ENCODE measurements at places on chromosomes 2 and 18.

- DNase-seq, result no peak
Measured at GRCh38 chr18:68219872-68220271, 495.0 kb downstream of the TMX3 start.

- no peak for DNase-seq
Measured at GRCh38 chr2:114442510-114442909, at the start of gene DPP10. DPP10 (plus strand) TSS chr2:114442641.

- DNase-seq, result no peak
Measured at GRCh38 chr2:240324312-240325015, 111.0 kb upstream of the GPC1 start.

- DNase-seq, result no peak
Measured at GRCh38 chr2:172087207-172087779, 2.0 kb downstream of the DLX1 start.

DNA sequence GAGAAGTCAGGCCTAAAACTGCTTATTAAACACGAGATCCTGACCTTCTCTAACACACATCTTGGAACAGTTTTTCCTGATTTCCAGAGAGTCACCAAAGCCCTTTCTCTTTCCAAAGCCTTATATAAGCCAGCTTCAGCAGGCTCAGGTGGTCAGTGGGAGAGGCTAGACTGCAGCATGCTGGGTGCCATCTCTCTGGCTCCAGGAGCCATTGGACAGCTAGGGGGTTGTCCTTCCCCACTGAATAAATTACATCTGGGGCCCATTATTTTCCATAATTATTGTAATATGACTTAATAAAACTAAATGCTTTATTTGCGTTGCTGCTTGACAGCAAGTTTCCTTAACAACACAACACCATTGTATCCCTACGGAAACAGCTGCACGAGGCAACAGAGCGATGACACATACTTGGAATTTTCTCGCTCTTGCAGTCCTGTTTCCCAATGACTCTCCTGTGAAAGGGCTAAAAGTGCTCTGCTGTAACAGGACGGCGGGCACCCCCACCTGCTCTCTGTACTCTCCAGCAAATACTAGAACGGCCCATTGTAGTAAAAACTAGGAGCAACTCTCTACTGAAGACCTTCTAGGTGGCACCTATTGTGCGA lies 160.6 kb downstream of the RNF144A start:
- no peak for DNase-seq

- no peak for DNase-seq
Measured at GRCh38 chr2:95315801-95316411, 18.8 kb downstream of the KCNIP3 start.

GRCh38 chr2:64500549-64500948 lies 23.6 kb upstream of the AFTPH start:
- DNase-seq, result no peak

DNA sequence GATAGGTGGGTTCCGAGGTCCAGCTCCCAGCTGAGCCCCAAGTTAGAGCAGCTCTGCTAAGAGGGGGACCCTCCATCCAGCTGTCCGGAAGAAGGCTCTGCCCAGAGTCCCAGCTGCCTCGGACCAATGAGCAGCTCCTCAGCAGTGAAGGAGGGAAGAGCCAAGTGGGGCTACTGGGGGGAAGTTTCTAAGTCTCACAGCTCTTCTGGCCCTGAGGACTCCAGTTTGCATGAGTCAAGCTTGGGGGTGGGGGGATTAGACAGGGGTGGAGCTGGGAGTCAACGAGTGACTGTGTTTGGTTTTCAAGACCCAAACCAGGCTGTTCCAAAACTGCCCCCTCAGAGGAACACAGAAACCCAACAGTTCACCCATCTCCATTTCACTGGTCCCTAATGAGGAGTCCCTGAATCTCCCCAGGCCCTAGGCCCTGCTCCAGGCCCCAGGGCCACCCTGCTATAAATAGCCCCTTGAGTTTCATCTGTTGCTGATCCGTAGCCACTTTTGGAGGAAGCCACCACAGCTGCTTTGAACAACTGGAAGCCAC lies 100.9 kb downstream of the TNS1 start:
- DNase-seq, result no peak

DNA sequence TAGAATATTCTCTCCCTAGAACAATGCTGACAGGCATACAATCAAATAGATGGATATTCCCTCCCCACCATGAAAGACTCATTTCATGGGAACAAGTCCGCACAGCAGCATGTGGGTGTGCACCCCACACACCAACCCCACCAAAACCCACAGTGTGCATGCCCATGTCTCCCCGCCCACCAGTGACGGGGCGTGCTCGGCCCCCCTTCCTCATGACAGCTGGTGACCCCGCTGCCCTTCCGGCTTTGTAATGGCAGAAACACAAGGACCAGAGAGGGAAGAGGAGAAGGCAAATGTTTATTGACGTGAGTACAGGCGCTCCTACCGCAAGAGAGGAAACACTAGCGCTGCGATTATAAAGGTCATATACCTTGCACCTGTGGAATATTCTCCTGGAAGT lies 30.8 kb upstream of the ODC1 start:
- DNase-seq, result peak; percentile 17

GRCh38 chr2:195659114-195659513 lies 2.1 kb downstream of the SLC39A10 start:
- no peak for DNase-seq

DNA sequence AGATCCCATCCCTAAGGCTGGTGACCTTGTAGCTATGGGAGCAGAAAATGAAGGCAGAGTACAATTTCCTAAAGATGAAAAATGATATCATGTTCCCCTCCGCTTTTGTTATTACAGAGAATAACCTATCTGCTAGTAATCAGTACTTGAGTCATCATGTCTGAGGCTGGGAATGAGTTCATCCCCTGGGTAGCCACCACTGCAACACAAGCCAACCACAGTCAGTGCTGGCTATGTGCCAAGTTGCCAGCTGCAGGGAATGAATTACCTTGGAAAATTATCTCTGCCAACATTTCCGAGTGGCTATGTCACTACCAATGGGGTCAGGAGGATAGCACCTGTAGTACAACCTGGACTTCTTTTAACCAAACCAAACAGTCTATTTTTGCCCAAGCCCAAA lies 1094.7 kb upstream of the DDX18 start:
- no peak for DNase-seq

DNA sequence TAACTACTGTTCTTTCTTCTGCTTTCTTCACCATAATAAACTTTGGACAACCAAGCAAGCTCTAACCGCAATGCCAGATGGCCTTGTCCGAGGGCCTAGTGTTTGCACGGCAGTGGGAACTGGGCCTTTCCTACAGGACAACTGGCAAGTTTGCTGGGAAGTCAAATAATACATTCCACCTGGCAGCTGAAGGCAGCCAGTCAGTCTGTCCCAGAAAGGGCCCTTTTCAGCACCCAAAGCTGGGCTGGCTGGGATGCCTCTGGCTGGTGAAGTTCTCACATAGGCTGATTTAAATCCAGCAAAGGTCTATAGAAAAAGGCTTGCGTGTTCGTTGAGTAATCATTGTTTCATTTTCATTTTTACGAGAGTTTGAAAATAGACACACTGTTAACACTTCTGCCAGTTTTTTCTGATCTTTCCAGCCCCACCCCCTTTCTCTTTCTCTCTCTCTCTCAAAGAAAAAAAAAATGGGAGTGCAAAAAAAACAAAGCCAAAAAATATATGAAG lies 110.0 kb upstream of the EPAS1 start:
- no peak for DNase-seq

DNA sequence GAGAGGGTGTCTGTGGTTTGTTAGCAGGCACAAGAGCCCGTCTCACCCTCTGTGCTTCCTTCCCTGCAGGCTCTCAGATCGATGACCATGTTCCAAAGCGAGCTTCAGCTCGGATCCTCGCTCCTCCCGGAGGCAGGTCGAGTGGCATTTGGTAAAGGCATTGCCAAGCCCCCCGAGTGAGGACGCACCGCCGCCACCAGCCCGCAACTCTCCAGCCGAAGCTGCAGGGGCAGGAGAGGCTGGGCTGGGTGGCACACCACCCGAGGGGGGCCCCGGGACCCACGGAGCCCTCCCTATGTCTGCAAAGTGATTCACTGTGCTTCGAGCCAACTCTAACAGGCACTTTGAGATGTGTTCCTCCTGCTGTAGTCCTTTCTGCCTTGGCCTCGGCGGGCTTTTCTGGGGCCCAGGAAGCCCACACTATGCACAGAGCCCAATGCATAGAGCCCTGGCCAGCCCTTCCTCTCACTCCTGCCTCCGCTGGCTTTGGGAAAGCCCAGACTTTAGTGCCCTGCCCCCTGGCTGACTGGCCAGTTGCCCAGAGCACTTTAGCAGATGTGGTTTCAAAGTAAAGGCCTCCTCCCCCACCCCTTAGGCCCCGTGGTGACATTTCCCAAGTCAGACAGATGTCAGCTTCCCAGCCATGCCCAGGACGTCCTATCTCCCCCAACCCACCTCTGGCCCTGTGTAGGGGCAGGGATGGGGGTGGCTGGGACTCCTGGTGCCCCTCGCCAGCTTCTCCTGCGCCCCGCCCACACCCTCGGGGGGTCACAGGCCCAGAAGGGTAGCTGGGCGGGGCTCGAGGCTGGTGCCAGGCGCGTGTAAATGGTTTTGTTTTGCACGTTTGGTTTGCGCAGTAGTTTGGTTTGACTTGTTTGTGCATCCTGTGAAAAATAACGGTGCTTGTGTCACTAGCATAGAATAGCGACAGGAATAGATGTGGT lies 23.3 kb upstream of the MAPRE3 start:
- no peak for DNase-seq

DNA sequence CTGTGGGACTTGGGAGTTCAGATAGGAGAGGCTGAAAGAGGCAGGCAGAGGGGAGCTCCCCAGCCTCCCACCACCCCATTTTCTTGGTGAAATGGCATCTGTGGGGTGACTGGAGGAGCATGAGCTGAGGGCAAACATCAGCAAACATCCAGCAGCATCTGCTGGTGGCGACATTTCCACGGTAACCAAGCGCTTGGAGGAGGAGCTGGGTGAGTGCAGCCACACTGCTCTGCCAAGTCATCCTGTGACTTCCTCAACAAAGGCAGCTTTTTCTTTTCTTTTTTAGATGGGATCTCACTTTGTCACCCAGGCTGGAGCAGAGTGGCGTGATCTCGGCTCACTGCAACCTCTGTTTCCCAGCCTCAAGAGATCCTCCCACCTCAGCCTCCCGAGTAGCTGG lies 5.6 kb downstream of the TXNL4A start:
- no peak for DNase-seq

DNA sequence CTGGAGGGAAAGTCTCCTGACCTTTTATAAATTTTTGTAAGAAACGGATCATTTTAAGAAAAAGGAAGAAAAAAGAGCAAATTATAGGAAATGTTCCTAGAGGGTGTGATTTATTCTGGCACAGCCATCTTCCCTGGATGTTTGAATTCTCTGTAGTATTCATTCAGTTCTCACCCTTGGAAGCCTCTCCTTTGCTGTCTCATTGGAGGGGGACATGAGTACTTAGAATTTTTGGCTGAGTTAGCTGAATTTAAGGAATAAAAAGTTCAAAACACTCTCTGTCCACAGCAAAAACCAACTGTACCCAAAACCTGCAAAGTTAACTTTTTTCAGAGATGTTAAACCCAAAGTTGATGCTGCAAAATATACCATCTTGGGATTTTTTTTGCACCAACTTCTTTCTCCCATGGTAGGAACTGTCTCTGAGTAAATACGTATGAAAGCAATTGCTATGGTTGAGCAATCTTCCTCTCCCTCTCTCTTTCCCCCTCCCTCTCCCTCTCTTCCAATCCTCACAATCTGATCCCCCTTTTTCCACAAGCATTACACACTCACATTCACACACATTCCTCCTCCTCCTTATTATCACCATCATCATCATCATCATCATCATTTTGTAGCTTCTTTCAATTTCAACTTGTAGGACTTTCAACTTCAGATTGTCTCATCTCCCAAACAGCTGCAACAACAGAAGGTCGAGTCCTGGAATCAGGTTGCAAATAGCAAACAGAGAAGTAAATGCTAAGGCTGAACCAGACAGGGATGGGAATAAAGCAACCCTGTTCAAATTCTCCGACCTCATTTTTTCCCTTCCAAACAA lies 183.7 kb downstream of the GFPT1 start:
- no peak for DNase-seq

DNA sequence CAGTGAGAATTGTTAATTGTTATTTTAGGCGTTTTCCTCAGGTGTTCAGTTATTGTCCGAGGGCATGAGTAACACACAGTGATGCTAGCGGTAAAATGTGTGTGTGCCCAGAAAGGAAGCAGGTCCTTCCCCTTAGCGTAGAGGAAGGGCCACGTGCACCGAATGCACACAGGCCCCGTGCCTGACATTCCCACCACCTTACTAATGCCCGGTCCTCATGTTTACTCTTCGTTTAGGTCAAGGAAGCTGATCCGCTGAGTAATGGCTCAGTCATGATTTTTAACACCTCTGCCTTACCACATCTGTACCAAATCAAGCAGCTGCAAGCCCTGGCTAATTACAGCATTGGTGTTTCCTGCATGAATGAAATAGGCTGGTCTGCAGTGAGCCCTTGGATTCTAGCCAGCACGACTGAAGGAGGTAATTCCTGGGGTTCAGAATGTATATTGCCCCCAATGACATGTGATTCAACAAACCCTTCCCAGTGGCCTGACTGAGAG lies 76.7 kb downstream of the MERTK start:
- no peak for DNase-seq

DNA sequence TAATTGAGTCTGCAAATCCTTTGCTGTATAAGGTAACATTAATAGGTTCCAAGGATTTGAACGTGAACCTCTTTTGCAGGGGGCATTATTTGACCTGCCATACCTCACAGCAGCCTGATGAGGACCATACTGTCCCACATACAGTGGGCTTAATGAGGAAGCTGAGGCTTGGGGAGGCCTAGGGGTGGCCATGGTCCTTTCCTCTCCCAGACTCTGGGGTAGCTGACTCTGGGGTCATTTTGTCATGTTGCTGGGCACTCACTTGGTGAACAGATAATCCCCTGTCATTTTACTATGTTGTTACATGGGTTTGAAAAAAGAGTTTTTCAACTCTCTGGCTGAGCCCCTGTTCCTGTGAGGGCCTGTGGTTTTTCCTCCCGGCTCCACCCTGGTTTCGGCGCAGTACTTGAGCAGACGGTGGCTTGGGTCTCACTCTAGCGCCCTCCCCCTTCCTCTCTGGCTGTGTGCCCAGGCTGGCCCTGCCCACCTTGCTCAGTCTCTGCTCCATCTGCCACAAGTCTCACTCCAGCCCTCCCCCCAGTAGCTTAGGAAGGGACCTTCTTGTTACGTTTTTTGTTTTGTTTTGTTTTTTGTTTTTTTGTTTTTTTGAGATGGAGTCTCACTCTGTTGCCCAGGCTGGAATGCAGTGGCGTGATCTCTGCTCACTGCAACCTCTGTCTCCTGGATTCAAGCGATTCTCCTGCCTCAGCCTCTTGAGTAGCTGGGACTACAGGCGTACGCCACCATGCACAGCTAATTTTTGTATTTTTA lies 21.0 kb downstream of the INPP4A start:
- DNase-seq, result peak; percentile 92

- no peak for DNase-seq
Measured at GRCh38 chr18:51171223-51171622, 26.3 kb downstream of the MEX3C start.

GRCh38 chr2:226813148-226813701 lies 13.6 kb upstream of the IRS1 start:
- no peak for DNase-seq

- no peak for DNase-seq
Measured at GRCh38 chr2:234027641-234028040, 22.9 kb upstream of the SPP2 start.
